ENCODE measurements at places on chromosomes 11 and 22.

DNA sequence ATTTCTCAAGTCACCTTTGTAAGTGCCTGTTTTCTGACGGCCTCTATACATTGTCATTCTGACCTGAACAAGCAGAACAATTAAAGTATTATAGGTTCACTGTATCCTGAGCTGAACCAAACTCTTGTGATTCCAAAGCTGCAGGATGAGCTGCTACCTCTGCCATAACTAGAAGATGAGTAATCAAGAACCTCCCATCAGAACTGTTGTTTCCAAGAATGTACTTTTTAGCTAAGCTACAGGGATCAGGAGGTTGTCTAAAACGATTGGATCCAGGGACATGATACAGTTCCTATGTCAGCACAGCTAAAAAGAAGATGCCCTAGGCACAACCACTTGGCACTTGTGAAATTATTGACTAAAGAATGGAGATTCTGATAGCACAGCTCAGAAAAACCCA lies 288.4 kb upstream of the CCDC90B start:
- no peak for DNase-seq

GRCh38 chr11:14414470-14415461 lies 55.8 kb upstream of the RRAS2 start:
- no peak for DNase-seq

DNA sequence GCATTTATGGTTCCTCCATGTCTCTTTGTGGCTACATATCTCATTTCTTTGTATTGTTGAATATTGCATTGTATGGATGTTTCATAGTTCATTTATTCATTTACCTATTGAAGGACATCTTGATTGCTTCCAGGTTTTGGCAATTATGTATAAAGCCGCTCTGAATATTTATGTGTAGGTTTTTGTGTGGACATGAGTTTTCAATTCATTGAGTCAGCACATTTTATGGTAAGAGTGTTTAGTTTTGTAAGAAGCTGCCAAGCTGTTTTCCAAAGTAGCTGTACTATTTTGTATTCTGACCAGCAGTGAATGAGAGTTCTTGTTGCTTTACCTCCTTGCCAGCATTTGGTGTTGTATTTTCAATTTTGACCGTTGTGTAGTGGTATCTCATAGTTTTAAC lies 39.2 kb downstream of the KDM2A start:
- no peak for DNase-seq

GRCh38 chr11:117857734-117858414 lies 18.6 kb downstream of the FXYD6 start:
- no peak for DNase-seq

GRCh38 chr11:57776031-57776521 lies 14.5 kb downstream of the CTNND1 start:
- no peak for DNase-seq

- no peak for DNase-seq
Observed at GRCh38 chr11:45108070-45109064, 38.1 kb upstream of the PRDM11 start.

DNA sequence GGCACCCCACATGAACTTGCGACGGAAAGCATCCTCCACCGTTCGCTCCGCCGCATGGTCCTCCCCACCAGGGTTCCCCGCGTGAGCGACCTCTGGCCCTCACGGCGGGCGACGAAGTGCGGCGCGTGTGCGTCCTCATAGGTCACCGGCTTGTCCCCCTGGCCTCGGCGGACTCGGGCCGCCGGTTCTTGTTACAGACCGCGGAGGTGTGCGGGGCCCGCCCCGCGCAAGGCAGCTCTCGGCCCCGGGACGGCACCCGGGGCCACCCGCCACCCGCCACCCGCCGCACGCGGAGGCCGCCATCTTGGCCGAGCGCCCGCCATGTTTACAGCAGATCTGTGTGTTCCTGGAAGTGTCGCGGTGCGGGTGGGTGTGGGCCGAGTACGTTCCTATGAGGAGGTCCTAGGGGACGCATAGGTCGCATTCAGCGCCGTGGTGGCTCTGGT lies 3.5 kb upstream of the IFITM2 start:
- DNase-seq, result no peak

DNA sequence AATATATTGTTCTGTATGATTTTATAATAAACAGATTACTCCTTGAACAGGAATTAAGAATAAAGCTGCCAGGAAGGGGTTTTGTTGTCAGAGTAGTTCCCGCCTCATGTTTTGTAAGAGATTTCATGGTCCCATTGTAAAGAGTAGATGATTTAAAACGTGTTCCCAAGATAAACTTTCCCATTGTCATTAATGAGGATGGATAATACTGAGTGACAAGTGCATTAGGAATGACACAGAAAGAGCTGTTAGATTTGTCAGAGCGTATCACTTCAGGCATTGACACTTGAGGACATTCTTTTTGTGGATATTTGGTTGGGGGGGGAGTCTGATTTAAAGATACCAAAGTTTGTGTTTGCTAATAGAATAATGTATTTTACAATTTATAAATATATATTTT lies 147.0 kb downstream of the PAX6 start:
- DNase-seq, result no peak

GRCh38 chr11:19259487-19260345 lies 19.0 kb upstream of the E2F8 start:
- DNase-seq, result peak; percentile 55

DNA sequence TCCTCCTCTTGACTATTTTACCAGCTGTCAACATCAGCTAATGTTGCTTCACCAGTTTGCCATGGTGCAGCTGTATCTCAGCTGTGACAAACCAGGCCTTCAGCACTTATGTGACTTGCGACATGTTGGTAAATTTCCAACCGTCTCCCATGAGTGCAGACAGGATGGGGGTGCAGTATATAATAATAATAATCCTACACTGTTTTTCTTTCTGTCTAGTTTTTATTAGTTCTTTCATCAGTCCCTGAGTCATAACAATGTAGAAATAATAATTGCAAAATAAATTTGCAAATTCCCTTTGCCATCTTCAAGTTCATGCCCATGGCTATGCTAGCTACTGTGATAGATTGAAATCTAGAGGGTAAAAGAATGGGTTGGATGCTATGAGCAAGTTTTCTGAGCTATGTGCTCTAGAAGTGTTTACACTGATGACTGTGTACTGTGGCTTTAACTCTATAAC lies 4.9 kb downstream of the MMP13 start:
- DNase-seq, result no peak

DNA sequence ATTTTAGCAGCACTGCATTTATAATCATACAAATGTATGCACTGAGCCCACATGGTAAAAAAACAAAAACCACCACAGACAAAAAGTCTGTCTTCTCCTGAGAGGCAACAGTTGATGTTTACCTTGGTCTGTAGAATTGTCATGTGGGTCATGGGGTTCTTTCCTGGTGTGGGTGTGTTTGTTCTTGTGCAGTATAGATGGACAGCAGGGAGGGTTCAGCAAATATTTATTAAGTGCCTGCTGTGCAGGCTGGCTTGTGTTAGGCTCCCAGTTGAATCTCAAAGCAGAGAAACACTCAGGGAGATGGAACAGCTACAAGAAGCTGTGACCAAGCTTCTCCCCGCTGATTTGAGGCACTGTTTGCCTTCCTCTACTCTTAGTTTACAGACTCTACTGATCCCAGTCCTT lies 82.2 kb downstream of the PISD start:
- DNase-seq, result no peak

GRCh38 chr11:84144531-84144930 lies 858.4 kb upstream of the CCDC90B start:
- DNase-seq, result no peak

GRCh38 chr11:83713708-83714107 lies 427.5 kb upstream of the CCDC90B start:
- DNase-seq, result no peak

GRCh38 chr22:20573833-20574615 lies 66.6 kb downstream of the MED15 start:
- DNase-seq, result no peak

- no peak for DNase-seq
Observed at GRCh38 chr11:7671347-7672215, 1.7 kb downstream of the CYB5R2 start.

- no peak for DNase-seq
Observed at GRCh38 chr11:70220920-70221319, 17.8 kb downstream of the FADD start.

DNA sequence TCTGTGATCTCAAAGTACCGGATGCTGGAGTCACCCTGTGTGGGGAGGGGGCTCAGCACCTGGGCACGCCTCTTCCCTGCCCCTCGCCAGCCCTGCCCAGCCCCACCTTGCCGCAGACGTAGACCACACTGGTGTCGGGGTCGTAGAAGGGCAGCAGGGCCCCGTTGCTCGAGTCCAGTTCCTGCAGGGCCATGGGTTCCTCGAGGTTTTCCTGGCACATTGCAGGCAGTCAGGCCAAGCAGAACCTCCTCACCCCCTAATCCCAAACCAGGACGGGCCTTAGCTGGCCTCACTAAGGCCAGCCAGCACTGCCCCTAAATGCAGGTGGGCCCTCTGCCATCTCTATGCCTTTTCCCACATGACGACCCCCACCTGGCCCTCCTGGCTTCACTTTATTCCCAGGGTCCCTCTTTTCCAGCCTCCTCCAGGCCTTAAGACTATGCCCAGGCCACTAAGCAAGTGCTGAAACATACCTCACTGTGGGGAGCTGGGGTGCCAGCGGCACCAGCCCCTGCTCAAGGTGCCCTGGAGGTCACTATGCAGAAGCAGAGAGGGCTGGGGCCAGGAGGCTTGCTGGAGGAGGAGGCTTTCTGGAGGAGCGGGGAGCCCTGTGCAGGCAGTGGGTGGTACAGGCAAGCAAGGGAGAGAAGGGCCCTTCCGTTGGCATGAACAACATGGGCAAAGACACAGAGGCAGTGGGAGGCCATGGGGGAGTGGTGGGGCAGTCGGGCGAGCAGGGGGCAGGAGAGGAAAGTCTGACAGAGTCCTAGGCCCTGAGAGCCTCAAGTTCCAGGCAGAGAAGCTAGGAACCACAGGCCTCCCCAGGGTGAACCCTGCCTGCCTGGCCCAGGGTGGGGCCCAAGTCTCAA lies 2.8 kb downstream of the CORO1B start:
- no peak for DNase-seq

- no peak for DNase-seq
Observed at GRCh38 chr11:70876685-70877084, 375.7 kb downstream of the SHANK2 start.

GRCh38 chr22:27617214-27617881 lies 184.2 kb downstream of the MN1 start:
- DNase-seq, result no peak

DNA sequence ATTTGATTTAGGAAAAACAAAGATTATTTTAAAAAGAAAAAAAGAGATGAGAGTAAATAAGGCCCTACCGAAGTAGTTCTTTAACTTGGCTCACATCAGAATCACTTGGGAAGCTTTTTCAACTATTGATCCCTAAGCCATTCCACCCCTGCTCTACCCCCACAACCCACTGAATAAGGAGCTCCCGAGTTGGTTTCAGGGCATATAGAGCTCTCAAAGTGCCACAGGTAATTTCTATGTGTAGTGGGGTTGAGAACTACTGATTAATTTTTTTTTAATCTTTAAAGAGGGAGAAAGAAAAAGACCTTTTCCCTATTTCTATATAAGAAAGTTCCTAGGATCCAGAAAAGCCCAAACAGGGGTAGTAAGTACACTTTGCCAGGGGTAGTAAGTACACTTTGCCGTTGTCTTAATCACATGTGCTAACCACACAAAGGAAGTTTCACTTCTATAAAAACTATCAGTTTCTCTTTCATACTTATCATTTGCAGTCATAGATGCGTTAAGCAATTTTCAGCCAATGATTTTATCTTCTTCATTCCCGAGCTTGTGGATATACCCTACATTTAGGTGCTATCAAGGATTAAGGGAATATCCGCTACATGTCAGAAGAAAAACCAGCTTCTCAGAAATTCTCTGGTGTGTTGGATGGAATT lies 108.4 kb upstream of the ZC3H12C start:
- no peak for DNase-seq

GRCh38 chr22:37249986-37250385 lies 5.9 kb upstream of the RAC2 start:
- DNase-seq, result no peak

DNA sequence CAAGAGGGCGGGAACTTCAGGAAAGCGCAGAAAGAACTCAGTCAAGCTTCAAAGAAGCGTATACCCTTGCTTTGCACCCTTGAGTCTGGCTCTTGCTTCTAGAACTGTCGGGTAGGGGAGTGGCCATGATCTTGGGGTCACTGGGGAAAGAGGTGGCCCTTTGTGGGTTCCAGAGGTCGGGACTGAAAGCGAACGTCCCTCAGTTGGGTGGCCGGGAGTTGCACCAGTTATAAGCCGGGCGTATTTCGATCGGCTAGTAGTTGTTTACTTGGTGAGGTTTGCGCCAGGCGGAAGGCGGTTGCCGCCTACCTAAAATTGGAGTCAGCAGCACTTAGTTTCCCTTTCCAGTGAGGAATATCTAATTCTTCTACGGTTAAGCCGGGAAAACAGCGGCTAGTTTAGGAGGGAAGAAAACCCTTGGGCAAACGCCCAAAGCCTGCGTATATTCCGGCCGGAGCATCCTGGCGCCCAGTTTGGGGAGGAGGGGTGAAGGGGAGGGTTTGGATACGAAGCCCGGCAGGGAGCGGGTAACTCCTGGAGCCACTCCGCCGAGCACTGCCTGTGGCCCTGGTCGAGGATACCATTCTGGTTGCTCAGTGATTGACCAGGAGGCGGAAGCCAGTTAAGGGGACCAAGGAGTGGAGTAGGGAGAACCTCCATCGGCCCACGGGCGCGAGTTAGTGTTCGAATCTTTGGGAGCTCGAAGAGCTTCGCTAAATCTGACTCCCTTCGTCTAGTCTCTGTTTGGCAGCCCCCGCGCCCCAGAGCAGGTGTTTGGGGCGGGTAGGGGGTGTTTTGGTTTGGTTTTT lies 807 bp upstream of the WT1 start:
- DNase-seq, result no peak

GRCh38 chr22:30188911-30189310 lies 57.6 kb downstream of the LIF start:
- no peak for DNase-seq

DNA sequence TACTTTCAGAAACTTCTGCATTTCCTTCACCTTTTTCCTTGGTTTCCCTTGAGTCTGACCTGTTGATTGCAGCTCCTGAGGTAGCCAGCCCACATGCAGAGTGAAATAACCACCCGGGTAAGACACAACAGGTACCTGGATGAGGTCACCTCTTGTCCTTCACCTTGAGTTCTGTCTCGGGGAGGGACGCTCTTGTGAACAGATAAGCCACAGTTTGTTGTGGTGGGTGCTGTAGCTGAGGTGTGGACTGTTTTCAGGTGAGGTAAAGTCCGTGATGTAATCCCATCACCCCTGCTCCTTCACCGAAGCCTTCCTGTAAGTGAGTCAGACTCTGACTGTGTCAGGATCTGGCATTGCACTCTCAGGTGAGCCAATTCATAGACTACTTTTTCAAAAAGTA lies 183.1 kb downstream of the NAV2 start:
- no peak for DNase-seq

GRCh38 chr11:126267650-126268049 lies 1.0 kb downstream of the SRPRA start:
- no peak for DNase-seq

GRCh38 chr11:7251836-7252682 lies at the start of gene SYT9:
TSS of gene SYT9 (plus strand) at chr11:7251904. CDS start at chr11:7252187, 283 bp downstream.
- DNase-seq, result peak; percentile 88

GRCh38 chr11:75766443-75767227 lies 1.9 kb upstream of the DGAT2 start:
- DNase-seq, result no peak

DNA sequence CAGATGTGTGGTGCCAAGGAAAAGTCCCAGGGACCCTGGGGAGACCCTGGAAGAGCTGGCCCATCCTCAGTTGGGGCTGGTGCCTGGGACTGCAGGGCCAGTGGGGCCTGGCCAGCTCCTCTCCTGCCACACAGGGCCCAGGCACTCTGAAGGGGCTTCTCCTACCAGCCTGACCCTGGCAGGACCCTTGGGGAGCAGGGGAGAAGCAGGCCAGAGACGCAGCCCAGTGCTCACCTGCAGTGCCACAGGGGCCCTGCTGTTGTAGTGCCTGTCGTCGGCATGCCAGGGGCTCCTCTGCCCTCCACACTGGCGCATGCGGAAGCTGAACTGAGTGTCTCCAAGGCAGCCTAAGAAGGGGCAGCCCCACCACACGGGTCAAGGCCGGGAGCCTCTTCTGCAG lies 9.1 kb downstream of the DENND6B start:
- DNase-seq, result peak; percentile 3

Measured in iPS-NIHi11 (cell line).